ENCODE measurements at places on chromosomes 6 and 20.

GRCh38 chr6:41371992-41372831 lies 36.8 kb downstream of the NCR2 start:
- DNase-seq = no peak

DNA sequence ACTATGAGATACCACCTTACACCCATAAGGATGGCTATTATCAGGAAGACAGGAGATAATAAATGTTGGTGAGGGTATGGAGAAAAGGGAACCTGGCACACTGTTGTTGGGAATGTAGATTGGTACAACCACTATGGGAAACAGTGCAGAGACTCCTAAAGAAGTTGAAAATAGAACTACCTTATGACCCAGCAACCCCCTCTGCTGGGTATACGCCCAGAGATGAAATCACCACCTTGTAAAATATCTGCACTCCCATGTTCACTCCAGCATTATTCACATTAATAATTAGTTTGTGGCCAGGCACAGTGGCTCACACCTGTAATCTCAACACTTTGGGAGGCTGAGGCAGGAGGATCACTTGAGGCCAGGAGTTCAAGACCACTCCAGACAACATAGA lies 26.8 kb downstream of the ZBTB9 start:
- no peak for DNase-seq

DNA sequence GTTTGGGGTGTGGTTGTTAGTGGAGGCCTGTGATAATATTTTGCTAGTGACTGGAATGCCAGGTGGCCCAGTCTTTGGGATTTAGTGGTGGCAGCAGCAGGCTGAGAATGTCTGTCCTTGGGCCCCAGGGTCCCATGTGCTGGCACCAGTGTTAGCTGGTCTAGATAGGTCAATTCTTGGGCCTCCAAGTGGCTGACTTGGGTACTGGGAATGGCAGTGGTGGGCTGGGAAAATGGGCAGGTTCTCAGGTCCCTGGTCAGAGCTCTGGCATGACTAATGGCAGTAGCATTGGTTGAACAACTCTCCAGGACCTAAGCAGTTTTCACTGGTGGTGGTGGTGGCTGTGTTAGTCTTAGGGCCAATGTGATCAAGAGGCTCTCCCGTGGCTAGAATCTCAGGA lies 50.3 kb downstream of the OLIG3 start:
- no peak for DNase-seq

DNA sequence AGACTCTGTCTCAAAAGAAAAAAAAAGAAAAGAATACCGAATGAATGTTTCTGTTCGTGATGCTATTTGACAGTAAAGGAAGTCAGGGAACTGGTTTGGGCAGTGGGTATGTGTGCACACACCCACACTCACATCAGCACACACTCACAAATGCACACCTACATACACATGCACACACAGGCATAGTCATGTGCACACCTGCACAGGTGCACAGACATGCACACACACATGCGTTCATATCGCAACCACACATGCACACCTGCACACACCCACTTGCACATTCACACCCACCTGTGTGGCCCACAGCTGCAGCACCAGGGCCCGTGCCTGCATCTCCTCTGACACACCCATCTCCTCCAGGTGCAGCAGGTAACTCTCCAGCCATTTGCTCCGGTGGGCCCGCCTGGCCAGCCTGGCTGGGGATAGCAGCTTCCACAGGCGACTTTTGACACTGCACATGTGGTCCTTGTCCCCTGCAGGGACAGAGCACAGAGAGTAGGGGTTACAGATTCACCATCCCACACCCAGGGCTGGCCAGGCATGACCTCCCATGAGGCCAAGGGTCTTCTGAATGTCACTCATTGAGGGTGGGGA lies 41.4 kb upstream of the KCNB1 start:
- no peak for DNase-seq

DNA sequence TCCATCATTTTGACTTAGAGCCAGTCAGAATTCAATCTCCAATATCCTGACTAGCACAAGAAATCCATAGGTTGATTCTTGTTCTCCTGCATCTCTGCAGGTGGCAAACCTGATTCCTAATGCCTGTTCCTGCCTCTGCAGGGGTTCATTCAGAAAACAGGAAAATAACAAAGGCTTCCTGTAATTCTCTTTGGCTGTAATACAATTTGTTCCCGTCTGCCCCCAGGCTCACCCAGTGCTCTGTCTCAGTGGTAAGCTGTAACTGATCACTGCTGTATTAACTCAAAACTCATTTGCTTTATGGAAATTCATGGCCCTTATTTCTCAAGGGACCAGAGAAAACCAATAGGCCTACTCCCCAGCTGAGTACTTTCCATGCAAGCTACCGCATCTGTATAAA lies 88.6 kb downstream of the OPRM1 start:
- no peak for DNase-seq

GRCh38 chr20:63733579-63734081 lies 2.8 kb upstream of the LIME1 start:
- no peak for DNase-seq

DNA sequence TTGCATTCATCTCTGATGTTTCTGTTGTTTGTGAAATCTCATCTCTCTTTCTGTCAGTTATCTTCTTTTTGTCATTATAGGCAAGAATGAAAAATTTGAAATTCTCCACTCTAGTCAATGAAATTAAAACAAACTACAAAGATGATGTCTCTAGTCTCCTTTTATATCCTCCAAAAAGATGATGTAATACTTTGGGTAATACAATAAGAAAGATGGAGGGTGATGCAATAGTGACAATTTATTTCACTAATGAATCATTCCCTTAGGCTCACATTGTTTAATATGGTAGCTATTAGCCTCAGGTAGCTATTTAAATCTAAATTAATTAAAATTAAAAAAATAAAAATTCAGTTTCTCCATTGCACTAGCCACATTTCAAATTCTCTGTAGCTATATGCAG lies 145.4 kb downstream of the UST start:
- DNase-seq = no peak

- no peak for DNase-seq
These were observed 127.2 kb upstream of the TAB2 start for GRCh38 chr6:149190224-149190831.

GRCh38 chr6:125193208-125193607 lies 39.6 kb downstream of the TPD52L1 start:
- DNase-seq = no peak

GRCh38 chr20:16417001-16417400 lies 156.2 kb downstream of the KIF16B start:
- DNase-seq = no peak

DNA sequence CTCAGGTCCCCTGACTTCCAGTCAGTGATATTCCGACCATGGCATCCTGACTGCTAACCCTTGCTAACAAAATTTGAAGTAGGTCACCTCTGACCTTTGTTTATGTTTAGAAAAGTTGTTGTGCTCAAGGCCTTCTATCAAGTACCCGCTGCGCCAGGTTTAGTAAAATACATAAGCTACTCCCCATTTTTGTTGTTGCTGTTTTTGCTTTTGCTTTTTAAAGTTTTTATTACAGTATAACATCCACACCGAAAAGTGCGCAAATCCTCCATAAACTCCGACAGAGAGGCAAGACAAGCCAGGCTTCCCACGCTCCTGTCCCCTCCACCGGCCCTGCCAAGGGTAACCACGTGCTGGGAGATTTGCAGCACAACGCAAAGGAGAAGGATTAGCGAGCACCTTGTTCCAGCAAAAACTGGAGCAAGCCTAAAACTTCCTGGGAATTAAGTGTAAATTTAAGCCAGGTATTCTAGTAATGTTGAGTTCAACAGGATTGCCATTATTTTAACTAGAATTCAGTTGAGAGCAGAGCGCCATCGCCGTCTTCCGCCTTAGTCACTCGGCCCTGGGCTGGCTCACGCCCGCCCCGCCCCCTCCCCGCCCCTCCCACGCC lies 17.8 kb upstream of the HMGN4 start:
- DNase-seq = no peak

DNA sequence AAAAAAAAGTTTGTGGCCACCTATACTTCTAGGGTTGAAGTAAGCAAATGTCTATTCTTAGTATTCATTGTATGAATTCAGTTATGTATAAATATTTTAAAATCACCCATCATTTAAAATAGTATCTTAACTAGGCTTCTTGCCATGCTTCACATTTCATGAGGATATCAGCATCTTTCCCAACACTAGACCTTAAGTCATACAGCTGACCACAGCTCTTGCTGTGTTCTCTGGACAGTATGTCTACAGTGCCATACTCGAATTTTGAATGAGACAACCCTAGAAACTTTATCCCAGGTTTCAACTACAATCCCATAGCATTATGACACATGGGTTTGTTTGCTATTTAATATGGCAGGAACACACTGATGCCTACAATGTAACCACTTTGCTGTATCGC lies 5.2 kb downstream of the TXNDC5 start:
- DNase-seq = no peak

DNA sequence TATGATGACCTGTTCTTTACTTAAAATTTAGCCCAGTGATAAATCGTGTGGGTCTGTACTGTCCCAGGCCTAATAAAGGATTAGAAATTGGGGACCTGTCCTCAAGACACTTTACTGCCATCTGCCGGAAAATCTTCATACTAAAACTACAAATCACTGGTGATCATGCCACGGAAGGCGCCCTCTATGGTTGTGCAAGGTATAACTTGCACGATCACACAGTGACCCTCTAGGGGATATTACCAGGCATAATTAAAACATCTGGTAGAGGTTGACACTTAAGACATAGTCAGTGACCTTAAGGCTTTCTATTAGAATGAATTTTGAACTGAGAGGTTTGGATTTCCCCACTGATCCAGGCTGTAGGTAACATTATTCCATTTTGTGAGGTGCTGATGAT lies 172.6 kb downstream of the BMP2 start:
- no peak for DNase-seq

DNA sequence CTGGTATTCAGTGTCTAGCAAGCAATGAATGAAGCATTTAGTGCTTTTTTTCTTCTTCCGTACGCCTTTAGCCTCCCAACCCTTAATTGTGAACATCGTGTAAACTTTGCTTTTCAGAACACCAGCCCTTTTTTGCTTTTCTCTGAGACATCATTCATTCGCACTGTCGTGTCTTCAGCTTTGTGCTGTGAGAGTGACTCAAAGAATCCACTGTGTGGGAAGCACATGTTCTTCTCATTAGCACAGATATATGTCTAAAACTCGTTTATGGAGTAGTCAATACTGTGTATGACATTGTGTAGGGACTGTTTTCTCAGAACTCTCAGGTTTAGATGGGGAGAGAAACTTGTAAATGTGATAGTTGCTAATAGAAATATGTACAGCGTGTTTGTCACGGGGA lies 279.1 kb downstream of the FARS2 start:
- DNase-seq = no peak

DNA sequence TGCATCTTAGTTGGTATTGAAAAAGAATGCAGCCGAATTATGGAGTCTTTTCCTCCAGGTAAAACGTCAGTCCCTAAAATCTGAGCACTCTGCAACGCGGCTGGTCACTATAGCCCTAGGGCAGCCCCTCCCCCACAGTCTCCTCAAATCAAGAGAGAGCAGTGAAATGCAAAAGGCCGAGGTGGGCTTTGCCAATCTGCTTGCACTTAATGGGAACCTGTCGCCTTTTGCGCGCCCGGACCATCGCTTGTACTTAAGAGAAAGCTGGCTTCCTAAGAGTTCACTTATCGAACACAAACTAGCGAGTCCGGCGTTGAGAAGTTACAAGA lies 447 bp downstream of the MCM3 start:
- DNase-seq = no peak

DNA sequence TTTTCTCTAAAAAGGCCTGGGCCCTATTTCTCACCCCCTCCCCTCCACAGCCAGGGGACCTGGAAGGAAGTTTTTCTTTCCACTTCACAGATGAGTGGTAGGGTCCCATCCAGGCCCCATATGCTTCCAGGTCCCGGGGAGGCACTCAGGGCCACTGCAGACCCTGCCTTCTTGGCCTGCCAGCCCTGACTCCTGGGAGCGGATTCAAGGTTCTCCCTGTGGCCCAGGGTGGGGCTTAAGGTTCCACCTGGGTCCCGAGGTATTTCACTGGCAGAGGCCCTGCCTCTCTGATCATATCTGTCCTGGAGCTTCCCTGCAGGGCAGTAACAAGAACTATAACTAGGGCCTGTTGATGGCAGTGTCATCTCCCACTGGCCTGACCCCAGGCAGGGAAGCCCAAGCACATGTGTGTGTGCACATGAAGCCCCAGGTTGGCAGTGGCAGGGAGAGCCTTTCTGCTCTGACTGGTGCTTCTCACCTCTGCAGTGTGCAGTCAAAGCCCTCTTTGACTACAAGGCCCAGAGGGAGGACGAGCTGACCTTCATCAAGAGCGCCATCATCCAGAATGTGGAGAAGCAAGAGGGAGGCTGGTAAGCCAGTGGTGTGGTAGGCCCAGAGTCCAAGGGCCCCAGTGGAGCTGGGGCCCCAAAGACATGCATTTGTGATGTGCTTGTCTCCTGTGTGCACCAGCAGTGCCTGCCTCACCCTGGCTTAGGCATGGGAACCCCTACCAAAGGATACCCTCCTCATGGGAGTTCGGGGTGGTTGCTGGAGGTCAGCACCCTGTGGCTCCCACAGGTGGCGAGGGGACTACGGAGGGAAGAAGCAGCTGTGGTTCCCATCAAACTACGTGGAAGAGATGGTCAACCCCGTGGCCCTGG lies 31.2 kb downstream of the PLCG1 start:
- DNase-seq = no peak

GRCh38 chr20:40276301-40276700 lies 412.7 kb downstream of the MAFB start:
- DNase-seq = no peak

- DNase-seq = no peak
These were observed 2.0 kb upstream of the SLC17A3 start for GRCh38 chr6:25875926-25876602.

- no peak for DNase-seq
These were observed 56.8 kb downstream of the PDSS2 start for GRCh38 chr6:107402533-107402932.

DNA sequence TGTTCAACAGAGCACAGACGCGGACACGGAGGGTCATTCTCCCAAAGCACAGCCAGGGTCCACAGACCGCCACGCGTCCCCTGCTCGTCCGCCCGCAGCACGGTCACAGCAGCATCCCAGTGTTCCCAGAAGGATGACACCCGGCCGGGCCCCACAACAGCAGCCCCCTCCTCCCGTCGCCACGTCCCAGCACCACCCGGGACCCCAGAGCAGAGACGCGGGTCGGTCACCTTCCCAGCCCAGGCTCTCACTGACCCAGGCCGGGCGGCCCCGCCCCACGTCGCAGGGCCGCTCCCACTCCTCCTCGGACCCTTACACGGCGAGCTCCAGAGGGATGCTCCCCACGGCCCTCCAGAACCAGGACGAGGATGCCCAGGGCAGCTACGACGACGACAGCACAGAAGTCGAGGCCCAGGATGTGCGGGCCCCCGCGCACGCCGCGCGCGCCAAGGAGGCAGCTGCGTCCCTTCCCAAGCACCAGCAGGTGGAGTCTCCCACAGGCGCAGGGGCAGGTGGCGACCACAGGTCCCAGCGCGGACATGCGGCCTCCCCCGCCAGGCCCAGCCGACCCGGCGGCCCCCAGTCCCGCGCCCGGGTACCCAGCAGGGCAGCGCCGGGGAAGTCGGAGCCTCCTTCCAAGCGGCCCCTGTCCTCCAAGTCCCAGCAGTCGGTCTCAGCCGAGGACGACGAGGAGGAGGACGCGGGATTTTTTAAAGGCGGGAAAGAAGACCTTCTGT lies 64.3 kb downstream of the FNDC1 start:
- no peak for DNase-seq
